ENCODE measurements at places on chromosomes 11 and 22. TPM values are rescaled to one million over a fixed set of nuclear protein-coding genes. Genes with fewer than 3 reads are reported as not detected.

The SCGB1D2 gene
- not detected for total RNA-seq

The OR6A2 gene
- total RNA-seq = not detected

The SLCO2B1 gene
- 2.3 TPM for total RNA-seq

The CASP1 gene
- total RNA-seq = 47.3 TPM

DNA sequence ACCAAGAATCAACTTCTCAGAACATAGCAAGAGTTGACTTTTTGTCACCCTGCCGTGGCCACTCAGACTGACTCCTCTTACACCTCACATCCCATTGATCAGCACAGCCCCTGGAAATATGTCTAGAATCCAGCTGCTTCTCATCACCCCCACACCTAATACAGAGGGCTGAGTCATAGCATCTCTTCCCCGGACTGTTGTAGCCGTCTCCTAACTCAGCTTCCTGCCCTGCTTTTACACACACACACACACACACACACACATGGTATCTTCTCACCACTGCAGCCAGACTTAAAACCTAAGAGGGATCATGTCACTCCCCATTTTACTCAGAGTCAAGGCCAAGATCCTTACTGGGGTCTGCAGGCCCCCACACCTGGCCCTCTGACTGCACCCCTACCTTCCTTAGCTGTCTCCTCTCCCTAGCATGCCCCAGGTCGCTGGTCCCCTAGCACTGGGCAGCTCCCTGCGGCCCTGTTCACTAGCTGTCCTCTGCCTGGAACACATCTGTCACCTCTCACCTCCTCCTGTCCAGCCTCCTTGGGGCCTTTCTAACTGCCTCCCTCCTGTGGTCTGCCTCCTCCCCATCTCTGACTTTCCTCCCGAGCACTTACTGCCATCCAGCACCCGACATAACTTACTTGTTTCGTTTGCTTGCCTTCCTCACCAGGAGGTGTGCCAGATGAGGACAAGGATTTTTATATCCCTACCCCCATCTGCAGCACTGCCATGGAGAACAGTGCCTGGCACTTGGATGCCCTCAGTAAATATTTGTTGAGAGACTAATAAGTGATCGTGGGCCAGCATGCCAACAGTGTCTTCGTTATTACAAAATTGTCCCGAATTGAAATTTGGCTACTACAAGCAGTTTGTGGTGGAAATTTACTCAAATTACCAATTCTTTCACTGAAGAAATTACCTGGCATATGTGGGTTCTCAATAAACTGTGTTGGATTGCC lies 61.9 kb downstream of the BMAL1 start:
- peaks cover 73% of the 10 kb centered on the region for H3K4me1 ChIP-seq
- H3K36me3 ChIP-seq = no peaks in the 10 kb centered on the region
- peak overlapping the region; percentile 26 for H3K27ac ChIP-seq

DNA sequence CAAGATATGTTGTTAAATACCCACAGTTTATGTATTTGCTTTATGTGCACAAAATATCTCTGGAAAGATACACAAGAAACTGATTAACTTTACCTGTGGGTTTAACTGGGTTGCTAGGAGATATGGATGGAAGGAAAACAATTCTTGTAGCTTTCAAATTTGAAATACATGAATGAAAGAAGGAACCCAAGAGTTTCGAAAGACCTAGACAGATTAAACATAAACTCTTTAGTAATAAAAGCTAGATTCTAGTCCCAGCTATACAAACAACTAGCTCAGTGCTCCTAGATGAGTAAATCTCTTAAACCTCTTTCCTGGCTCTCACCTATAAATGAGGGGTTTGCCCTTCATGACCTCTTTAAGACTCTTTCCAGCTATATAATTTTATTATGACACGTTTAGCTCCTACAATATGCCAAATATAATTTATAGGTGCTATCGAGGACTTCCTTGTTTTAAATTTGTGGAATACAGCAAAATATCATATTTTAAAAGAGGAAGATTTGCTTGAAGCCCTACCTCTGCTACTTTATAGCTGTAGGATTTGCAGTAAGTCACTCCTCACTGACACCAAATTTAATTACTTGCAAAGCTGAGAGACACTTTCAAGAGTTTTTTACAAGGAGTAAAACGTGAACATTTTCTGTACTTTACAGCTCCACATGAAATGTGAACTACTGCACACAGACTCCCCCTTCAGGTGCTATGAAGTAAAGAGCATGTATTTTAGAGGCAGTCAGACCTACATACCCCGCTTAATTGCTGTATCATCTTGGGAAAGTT lies 50.7 kb downstream of the RRAS2 start:
- H3K36me3 ChIP-seq = no peaks in the 10 kb centered on the region
- H3K27ac ChIP-seq = no peak overlapping the region
- H3K4me3 ChIP-seq = no peak overlapping the region
- H3K27me3 ChIP-seq = no peaks in the 10 kb centered on the region

GRCh38 chr11:69808667-69809086 lies 10.5 kb downstream of the FGF3 start:
- no peak overlapping the region for H3K27ac ChIP-seq
- no peak overlapping the region for H3K4me3 ChIP-seq
- H3K4me1 ChIP-seq = no peaks in the 10 kb centered on the region
- no peak for DNase-seq

- peaks cover 10% of the 10 kb centered on the region for H3K27me3 ChIP-seq
- no peaks in the 10 kb centered on the region for H3K36me3 ChIP-seq
- H3K4me3 ChIP-seq = no peak overlapping the region
- no peaks in the 10 kb centered on the region for H3K4me1 ChIP-seq
These were observed 34.0 kb downstream of the KREMEN1 start for GRCh38 chr22:29106839-29107238.

DNA sequence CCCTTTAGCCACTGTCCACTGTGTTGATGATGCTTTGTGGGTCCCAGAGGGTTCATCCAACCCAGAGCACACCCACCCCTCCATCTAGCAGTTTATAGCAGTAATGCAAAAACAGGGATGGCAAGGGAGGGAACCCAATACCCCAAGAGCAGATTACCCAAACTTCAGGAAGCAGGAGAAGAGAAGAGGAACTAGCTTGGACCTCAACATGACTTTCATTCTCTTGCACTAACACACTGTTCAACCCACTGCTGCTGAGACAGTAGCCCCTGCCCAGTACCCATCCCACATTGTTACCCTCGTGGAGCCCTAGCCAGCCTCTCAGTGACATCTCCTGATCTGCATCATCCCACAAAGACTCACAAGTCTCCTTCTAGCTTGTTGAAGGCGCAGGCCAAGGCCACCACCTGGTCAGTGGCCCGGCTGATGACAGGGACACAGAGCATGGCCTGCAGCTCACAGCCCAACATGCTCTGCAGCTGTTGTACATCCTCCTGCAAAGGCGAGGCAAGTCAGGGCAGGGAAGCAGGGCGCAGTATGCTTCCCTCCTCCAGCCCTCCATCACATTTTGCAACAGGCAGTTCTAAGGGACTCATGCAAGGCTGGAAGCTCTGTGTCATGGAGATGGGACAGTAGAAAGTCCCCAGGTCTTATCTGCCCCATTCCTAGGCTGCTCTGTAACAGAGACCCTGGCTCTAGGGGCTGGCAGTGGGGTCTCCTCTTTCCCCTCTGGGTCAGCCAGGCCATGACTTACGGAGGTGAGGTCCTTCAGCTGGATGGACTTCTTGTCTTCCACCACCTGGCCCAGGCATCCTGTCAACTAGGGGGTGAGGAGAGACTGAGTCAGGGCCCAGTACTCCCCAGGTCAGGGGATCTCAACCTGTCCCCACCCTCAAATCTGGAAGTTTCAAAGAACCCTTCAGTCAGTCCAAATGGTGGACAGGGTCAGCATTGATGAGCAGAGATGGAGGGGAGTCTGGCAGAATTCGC lies 85.5 kb downstream of the PDE2A start:
- no peak for DNase-seq
- H3K27me3 ChIP-seq = peaks cover 50% of the 10 kb centered on the region
- no peaks in the 10 kb centered on the region for H3K36me3 ChIP-seq
- peaks cover 53% of the 10 kb centered on the region for H3K4me1 ChIP-seq

DNA sequence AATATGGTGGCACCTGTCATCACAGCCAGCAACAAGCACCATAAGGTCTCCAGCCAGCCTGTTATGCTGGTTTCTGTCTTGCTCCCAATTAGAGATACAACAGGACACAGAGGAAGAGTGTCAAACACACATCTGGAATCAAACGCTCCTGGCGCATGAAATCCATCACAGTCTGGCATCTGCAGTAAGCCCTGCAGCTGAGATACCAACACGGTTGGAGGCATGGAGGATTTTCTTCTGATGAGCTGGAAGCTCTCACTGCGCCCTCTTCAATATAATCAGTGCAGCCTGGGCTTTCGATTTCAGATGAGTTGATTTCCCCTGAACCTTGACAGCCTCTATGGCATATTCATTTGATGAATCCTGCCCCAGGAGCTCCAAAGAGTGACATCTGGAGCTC lies 27.8 kb upstream of the CARS1 start:
- no peak overlapping the region for H3K27ac ChIP-seq
- H3K27me3 ChIP-seq = peaks cover 9% of the 10 kb centered on the region
- no peak for DNase-seq
- H3K4me1 ChIP-seq = no peaks in the 10 kb centered on the region
- no peak overlapping the region for H3K4me3 ChIP-seq

GRCh38 chr11:62193952-62194351 lies 3.9 kb downstream of the SCGB1D1 start:
- H3K4me3 ChIP-seq = no peak overlapping the region
- no peaks in the 10 kb centered on the region for H3K36me3 ChIP-seq
- no peak for DNase-seq
- H3K4me1 ChIP-seq = no peaks in the 10 kb centered on the region

DNA sequence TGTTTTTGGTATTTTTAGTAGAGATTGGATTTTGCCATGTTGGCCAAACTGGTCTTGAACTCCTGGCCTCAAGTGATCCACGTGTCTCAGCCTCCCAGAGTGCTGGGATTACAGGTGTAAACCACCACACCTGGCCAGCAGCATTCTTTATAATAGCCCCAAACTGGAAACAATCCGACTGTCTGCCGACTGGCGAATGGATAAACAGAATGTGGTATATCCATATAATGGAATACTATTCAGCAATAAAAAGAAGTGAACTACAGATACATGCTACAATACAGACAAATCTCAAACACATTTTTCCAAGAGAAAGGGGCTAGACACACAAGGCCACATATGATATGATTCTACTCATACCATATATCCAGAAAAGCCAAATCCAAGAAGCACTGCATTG lies 151.3 kb downstream of the ST3GAL4 start:
- H3K4me1 ChIP-seq = no peaks in the 10 kb centered on the region
- H3K27ac ChIP-seq = no peak overlapping the region
- H3K4me3 ChIP-seq = no peak overlapping the region
- no peak for DNase-seq

DNA sequence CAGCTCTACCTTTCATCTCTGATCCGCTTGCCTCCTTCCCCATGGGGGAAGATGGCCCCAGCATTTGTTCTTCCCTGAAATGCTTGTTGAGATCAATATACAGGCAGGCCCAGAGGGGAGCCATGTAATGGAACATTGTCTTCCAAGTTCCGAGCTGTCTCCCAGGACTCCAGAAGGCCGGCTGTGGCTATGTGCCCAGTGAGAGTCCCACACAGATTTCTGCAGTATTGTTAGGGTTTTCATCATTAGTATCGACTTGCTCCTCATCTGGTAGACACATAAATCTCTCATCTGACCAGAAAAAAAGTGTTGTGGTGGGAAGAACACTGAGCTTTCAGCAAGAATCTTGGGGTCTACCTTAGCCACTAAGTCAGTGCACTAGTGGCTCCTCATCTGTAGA lies 163.4 kb downstream of the TRIM29 start:
- H3K4me1 ChIP-seq = no peaks in the 10 kb centered on the region
- H3K27me3 ChIP-seq = peaks cover 17% of the 10 kb centered on the region
- peaks cover 5% of the 10 kb centered on the region for H3K36me3 ChIP-seq
- H3K4me3 ChIP-seq = no peak overlapping the region
- no peak for DNase-seq
